ENCODE measurements at places on chromosomes 6 and 20.
A peak's percentile ranks its signal among the peaks of the same experiment; 100 is the strongest.

DNA sequence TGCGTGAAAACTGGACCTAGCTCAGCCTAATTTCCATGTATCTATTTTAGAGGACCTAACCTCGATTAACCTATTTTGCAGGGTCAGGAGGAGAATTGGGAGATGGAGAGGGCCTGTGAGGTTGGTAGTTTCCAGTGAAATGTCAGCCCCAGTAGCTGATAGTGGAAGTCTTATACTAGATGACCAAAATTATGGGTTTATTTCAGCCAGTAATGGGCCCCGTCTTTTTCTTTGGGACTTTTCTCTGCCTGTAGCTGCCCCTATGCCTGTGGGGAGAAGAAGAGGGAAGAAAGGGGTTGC is 37.8 kb downstream of the RREB1 start:
- DNase-seq: no peak

GRCh38 chr6:159044899-159045727 is at the start of gene TAGAP:
TAGAP (minus strand) TSS chr6:159044991; CDS start chr6:159044146, 845 bp downstream.
- peak; percentile 95 for DNase-seq

DNA sequence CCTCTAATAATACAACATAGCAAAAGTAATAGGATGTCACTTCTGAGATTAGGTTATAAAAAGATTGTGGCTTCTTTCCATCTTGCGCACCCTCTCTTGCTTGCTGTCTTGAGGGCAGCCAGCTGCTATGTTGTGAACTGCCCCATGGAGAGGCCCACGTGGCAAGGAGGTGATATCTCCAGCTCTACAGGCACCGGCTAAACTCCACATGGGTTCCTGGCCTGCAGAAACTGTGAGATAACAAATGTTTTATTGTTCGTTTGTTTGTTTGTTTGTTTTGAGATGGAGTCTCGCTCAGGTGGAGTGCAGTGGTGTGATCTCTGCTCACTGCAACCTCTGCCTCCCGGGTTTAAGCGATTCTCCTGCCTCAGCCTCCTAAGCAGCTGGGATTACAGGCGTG is 38.0 kb downstream of the CD40 start:
- DNase-seq: no peak

GRCh38 chr20:63545814-63546213 is 1.7 kb downstream of the SRMS start:
- no peak for DNase-seq

DNA sequence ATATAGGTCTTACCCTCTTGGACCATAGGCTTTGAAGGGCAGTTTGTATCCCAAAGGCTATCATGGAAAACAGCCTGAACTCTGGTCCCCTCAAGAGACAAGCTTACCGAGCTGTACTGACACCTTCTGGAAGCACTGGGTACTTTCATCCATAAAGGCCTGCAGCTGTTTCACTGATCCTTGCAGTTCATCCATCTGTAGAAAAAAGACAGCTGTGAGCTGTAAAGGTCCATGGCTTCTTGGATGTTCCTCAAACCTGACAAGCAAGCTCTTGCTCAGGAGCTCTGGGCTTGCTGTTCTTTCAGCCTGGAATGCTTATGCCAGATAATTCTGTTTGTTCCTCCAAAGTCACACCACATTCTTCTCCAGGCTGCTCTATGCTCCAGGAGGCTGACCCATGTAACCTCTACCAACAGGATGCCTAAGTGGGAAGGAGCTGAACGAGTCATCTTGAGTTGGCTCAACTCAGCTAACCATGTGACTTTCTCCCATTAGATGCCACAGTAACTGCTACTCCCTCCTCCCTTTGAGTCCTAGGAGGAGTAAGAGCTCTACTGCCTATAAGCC is 8.8 kb upstream of the NDRG3 start:
- peak; percentile 75 for DNase-seq

DNA sequence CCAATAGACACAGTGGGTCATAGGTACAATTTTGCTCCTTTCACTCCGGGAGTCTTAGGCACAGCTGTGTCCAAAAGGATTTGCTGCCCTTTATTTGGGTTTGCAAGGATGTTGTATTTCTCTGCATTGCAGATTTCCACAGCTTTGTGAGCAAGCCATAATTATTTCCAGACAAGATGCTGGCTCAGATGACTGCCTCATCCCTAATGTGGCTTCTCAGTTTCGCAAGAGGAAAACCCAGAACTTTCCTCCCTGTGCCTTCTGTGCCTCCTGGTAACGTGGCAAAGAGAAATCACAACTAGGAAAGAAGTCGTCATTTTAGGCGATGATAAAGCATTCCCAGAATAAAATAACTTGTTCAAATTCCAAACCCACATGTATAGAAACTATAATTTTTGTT is 33.7 kb downstream of the FAM50B start:
- no peak for DNase-seq

GRCh38 chr20:54773643-54774000 is 298.2 kb downstream of the DOK5 start:
- DNase-seq: no peak

- DNase-seq: no peak
These were observed 660.4 kb upstream of the SLC35B3 start for GRCh38 chr6:9095729-9096128.

DNA sequence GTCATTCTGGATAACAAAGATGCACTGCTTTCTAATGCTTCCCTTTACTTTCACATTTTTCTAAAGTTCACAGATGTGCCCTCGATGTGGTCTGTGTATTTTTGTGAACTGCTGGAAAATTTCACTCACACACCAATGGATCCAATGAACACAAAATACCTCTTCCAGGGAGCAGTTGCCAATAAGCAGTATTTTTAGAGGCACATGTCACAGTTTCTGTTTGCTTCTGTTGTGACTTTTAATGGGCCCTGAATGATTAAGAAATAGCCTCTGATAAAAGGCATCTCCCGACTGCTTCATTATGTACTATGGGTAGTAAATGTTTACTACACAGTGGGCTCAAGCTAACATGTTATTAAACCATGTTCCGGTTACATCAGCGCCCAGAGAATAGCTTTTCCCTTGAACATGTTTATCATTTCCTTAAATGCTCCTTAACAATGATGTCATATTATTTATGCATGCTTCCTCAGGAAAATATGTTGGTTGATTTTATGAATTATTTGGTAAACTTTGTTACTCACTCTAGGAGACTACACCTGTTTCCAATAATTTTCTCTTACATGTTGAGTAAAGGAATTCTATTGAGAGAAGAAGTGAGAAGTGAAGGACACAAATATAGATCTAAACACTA is 188.0 kb downstream of the KCNQ5 start:
- DNase-seq: no peak

DNA sequence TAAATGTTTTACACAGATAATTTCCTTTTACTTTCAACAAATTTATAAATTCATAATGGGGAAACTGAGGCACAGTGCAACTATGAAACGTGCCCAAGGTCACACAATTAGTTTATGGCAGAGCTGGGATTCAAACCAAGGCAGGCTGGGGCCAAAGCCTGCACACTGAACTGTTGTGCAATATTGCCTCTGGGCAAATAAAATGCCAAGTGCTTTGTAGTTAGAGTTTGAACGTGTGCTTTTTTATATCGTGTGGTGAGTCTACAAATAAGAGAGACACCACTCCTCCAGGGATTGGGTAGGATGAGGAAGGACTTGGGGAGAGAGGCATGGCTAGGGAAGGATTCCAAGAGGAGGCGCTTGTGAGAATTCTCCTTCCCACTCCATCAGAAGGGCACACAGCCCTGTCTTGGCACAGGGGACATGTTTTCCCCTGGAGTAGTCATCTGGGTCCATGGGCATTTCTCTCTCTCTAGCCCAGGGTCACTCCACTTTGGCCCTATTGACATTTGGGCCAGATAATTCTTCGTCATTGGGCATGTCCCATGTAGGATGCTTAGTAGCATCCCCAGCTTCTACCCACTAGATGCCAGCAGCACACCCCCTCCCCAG is 2.8 kb upstream of the CDH22 start:
- DNase-seq: no peak

GRCh38 chr20:59726281-59726595 is 121.9 kb downstream of the PHACTR3 start:
- DNase-seq: no peak

DNA sequence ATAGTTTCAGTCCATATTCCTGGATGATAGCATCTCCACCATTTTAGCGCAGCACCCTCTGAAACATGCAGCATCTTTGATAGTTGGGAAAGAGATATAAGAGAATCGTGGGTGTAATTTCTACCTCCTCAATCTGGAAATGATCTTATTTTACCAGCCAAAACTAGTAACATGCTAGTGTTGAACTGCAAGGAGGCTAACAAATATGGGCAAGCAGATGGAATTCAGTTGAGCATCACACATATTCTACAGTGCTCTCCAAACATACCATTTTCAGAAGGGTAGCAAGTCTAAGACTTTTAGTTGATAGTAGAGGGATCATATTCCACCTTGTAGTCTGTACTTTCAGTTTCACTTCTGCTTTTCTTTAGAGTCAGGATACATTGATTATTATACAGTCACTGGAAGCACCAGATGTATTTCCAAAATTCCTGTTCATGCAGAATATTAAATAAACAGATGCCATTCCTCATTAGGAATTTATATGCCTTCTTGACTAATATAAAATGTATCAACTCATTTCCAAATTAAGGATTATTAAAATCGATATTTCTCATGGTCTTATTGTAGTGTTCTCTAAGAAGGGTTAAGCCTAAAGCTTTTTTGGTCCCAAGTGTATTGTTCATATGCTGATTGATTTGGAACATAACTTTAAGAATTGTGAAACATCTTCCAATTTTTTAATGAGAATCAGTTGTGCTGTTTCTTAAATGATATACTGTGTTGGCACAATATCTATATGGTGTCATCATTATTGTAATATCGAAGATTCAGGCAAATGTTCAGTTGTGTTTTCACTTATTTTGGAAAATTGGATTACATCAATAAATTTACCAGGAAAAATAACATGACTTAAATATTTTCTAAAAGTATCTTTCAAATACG is 362.0 kb downstream of the CENPW start:
- peak; percentile 85 for DNase-seq

- DNase-seq: peak; percentile 12
These were observed 8.4 kb upstream of the TGM2 start for GRCh38 chr20:38173237-38174156.

- DNase-seq: no peak
These were observed 50.0 kb upstream of the SUPT3H start for GRCh38 chr6:45427726-45428125.

GRCh38 chr20:1185790-1186334 is 1.1 kb upstream of the TMEM74B start:
- DNase-seq: peak; percentile 85

- DNase-seq: no peak
These were observed 57.2 kb downstream of the LRFN2 start for GRCh38 chr6:40529919-40530318.

DNA sequence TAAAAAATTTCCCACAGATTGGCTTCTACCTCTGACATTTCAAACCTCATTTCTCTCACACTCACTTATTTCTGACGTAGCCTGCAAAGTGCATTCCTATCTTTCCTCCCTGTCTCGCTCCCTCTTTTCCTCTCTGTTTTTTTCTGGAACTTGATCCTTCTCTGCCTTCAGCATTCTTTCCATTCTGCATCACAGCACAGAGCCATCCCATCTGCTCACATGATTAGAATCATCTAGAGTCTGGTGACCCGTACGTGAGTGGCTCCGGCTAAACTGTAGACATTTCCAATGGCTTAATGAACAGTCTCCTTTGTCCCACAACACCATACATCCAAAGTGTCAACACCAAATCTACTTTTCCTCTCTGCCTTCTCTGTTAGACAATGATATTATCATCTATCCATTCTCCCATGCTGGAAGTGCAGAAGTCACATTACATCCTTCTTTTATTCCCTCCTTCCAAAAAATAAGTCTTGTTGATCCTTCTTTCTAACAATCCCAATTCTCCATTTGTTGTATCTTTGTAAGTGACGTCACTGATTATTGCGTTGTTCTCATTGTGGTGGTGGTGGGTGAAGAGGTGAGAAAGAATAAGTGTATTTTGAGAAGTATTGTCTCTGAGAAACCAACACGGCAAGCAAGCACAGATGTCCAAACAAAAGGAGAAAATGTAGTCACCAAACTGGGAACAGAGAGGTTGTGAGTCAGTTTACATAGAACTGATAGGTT is 41.6 kb downstream of the OPRM1 start:
- no peak for DNase-seq

GRCh38 chr6:26524722-26525370 is 13.3 kb upstream of the HMGN4 start:
- no peak for DNase-seq

DNA sequence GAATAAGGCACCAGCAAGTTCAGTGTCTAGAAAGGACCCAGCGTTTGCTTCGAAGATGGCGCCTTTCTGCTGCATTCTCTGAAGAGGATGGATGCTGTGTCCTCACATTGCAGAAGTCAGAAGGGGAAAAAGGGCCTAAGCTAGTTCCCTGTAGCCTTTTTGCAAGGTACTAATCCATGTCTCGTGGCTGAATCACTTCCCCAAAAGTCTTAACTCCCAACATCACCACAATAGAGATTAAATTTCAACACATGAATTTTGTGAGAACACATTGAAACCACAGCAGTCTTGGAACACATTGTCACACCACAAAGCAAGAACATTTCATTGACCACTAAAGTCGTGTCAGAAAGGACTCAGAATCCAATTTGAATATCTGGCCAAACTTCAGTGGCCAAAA is 42.1 kb downstream of the KLHL31 start:
- DNase-seq: peak; percentile 90

- DNase-seq: no peak
These were observed 47.2 kb upstream of the FLRT3 start for GRCh38 chr20:14384416-14385175.

DNA sequence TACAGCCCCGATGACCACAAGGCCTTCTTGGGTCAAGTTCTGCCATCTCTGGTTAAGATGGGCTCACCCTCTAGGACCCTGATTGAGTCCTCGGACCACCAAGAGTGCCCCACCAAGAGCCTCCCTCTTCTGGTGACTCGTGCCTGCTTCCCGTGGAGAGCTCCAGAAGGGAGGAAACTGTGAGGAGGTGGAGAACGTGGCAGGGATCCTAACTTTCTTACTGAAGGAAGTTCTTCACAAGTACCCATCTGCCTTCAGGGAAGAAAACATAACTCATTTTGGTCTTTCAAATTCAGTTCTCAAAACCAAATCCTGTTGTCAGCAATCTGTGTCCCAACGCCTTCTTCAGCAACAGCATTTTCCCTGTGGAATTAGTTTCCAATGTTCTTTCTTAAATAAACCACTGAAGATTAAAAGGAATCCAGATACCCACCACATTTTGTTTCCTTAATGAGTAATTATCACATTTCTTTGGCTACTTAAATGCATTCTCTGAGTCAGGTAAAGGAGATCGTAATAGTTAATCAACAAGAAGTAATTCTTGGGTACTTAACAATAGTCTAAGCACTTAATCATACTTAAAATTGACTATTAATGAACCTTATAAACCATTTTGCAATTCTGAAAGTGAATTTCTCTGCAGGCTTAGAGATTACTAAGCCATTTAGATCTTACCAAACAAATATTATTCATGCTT is 185.8 kb upstream of the SGK1 start:
- no peak for DNase-seq

- peak; percentile 84 for DNase-seq
These were observed 702 bp upstream of the TNFAIP3 start for GRCh38 chr6:137866200-137866913.

- peak; percentile 63 for DNase-seq
These were observed 912 bp upstream of the SENP6 start for GRCh38 chr6:75600768-75601167.

DNA sequence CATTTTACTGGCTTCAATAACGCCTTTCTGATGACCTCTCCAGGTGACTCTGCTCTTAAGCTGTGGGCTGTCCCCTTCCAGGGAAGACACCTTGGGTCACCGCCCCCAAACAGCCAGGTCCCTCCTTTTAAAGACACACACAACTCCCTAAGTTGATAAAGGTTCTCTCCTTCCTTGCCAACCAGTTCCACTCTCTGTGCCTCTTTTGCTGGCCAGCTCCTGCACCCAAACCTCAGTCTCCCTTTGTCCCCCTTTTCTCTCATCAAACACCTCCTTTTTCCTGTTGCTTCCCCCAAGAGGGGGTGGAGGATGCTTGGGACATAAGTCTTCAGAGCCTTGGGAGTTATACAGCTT is 1.0 kb downstream of the NCOA6 start:
- peak; percentile 83 for DNase-seq

Data from OCI-M1 (cell line).